ENCODE measurements at places on chromosomes 2 and 18.

- no peak overlapping the region for H3K27ac ChIP-seq
- no peak for DNase-seq
- H3K4me3 ChIP-seq: no peak overlapping the region
These were observed 78.1 kb downstream of the SCG2 start for GRCh38 chr2:223524066-223524465.

DNA sequence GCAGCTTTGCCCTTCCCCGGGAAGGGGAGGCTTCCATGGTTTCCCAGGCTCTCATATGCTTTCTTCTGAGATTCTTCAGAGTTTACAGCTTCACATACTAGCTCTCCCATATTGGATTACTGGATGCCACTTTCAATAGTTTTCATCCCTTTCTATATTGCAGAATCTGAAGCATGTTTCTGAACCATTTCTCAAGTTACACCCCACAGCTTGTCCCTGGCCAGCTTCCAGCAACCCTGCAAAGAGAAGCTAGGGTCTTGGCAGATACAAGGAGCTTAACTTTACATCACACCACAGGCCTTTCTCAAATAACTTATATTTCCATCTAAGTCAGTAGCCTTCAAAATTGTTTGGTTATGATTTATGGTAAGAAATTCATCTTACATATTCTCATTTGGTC is 39.6 kb downstream of the LHCGR start:
- DNase-seq: no peak
- peaks cover 33% of the 10 kb centered on the region for H3K4me1 ChIP-seq
- no peaks in the 10 kb centered on the region for H3K36me3 ChIP-seq
- no peaks in the 10 kb centered on the region for H3K27me3 ChIP-seq

- H3K27ac ChIP-seq: no peak overlapping the region
- DNase-seq: no peak
These were observed 23.6 kb upstream of the SULT1C4 start for GRCh38 chr2:108354136-108354535.

DNA sequence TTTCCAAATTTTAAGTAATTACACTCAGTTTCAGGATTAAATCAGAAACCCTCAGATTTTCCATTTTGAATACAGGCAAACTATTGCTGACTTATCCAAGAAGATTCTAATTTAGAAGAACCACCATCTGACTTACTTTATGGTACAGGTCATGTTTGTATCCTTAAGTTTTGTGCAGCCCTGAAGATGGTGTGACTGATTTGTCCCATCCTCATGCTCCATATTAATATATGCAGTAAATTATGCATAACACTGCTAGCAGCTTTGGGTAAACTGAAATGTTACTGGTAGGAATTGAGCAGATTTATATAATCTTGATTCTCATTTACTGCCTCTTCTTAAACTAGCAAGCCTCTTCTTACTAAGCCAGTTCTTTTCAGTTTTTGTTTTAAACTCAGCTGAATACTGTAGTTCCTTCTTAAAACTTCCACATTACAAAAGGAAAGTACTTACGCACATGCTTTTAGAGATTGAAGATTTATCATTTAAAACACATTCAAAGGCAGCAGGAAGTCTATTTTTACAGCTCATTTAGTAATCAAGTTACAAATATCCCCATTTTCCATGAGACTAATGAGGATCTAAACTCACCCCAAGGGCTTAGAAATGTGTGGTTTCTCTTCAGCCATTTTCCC is 25.7 kb downstream of the MEX3C start:
- no peak overlapping the region for H3K27ac ChIP-seq
- H3K4me3 ChIP-seq: no peak overlapping the region
- H3K4me1 ChIP-seq: peaks cover 3% of the 10 kb centered on the region
- no peaks in the 10 kb centered on the region for H3K27me3 ChIP-seq
- no peaks in the 10 kb centered on the region for H3K36me3 ChIP-seq

GRCh38 chr2:71613403-71613952 is 160.1 kb downstream of the DYSF start:
- peaks cover 12% of the 10 kb centered on the region for H3K4me1 ChIP-seq
- no peak overlapping the region for H3K4me3 ChIP-seq
- H3K27ac ChIP-seq: no peak overlapping the region

DNA sequence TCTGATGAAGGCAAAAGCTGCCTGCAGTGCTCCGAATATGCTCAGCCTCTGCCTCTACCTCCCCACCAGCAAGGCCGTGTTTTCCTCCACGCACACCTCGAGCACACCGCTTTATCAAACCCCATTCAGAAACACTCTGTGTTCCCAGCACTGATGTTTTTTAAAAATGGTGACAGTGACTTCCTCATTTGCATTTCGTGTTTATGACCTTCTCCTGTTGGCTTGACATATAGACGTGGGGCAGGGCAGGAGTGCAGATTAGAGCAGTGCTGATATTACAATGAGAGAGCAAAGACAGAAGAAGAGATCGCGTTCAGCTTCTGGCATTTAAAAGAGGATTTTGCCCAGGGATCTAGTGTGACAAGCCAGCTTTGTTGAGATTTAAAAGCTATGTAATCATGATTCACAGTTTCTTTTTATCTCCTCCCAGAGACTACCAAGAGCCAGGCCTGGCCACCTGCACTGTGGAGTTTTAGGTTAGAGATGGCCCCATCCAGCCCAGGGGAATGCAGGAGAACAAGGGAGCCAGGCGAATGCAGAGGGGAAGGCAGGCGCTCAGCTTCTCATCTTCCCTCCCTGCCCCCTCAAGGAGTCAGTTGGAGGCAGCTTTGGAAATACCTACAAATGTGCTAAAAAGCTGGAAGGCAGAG is 61.5 kb upstream of the NEDD4L start:
- no peaks in the 10 kb centered on the region for H3K36me3 ChIP-seq
- H3K27me3 ChIP-seq: no peaks in the 10 kb centered on the region
- no peak overlapping the region for H3K4me3 ChIP-seq
- no peak for DNase-seq
- no peaks in the 10 kb centered on the region for H3K4me1 ChIP-seq
- no peak overlapping the region for H3K27ac ChIP-seq

- no peaks in the 10 kb centered on the region for H3K27me3 ChIP-seq
- H3K4me1 ChIP-seq: peaks cover 83% of the 10 kb centered on the region
- no peaks in the 10 kb centered on the region for H3K36me3 ChIP-seq
- H3K4me3 ChIP-seq: no peak overlapping the region
- H3K27ac ChIP-seq: peak overlapping the region; percentile 2
These were observed 20.3 kb downstream of the RALB start for GRCh38 chr2:120272763-120273481.

DNA sequence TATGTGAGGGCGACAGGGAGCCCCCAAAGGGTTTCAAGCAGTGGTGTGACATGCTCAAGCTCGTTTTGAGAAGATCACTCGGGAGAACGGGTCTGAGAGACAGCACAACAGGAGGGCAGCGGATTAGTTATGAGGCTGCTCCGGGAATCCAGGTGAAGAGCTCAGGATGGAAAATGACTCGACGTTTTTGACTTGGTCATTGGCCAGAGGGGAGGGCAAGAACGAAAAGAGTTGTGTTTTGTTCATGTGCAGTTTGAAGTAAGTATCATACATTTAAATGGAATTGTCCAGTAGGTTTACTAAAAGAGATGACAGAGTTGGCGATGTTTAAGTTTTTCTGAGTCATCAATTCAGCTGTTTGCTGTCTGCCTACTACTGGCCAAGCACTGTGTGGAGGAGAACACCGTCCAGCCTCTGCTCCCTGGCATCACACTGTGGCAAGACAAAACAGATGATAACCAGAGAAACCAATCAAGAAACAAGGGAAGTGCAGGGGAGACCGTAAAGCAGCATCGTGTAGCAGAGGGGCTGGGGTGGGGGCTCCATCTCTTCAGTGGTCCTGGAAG is 25.3 kb upstream of the ANXA4 start:
- H3K27ac ChIP-seq: no peak overlapping the region
- H3K4me1 ChIP-seq: peaks cover 8% of the 10 kb centered on the region
- DNase-seq: no peak
- H3K4me3 ChIP-seq: no peak overlapping the region
- no peaks in the 10 kb centered on the region for H3K27me3 ChIP-seq

DNA sequence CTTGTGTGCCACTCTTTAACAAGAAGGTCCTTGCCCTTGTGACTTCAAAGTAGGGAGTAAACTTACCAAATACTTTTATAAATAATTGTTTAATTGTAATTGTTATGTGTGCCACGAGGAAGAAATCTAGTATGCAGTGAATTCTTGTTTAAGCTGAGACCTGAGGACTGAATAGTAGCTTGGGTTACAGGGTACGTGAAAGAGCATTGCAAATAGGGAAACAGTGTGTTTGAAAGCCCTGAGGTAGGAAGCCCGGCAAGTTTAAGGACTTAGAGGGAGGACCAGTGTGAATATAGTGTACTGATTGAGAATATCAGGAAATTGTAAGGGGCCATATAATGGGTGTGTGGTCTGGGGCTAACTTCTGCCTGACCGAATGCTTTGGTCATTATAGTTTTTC is 26.2 kb downstream of the PHLPP1 start:
- H3K27me3 ChIP-seq: no peaks in the 10 kb centered on the region
- peaks cover 6% of the 10 kb centered on the region for H3K4me1 ChIP-seq
- H3K36me3 ChIP-seq: no peaks in the 10 kb centered on the region
- H3K27ac ChIP-seq: no peak overlapping the region
- DNase-seq: no peak

DNA sequence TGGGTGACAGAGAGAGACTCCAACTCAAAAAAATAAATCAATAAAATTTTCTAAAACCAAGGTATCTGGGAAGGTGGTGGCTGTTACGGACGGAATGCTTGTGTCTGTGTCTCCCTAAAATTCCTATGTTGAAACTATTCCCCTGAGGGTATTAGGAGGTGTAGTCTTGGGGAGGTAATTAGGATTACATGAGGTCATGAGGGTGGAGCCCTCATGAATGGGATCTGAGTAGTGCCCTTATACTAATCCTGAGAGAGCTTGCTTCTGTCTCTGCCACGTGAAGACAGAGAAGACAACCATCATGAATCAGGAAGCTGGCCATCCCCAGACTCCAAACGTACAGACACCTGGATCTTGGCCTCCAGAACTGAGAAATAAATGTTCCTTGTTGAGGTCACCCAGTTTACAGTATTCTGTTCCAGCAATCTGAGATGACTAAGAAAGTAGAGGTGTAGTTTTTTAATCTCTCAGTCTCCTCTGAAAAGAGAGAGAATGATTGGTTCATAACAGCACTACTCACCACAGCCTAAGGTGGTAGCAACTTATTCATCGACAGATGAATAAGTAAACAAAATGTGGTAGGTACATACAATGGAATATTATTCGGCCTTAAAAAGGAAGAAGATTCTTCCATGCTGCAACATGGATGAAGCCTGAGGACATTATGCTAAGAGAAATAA is 38.4 kb downstream of the TGFBRAP1 start:
- H3K27me3 ChIP-seq: no peaks in the 10 kb centered on the region
- H3K36me3 ChIP-seq: peaks cover 81% of the 10 kb centered on the region
- no peaks in the 10 kb centered on the region for H3K4me1 ChIP-seq
- H3K27ac ChIP-seq: no peak overlapping the region

- no peak overlapping the region for H3K27ac ChIP-seq
- no peaks in the 10 kb centered on the region for H3K36me3 ChIP-seq
- no peak for DNase-seq
- H3K27me3 ChIP-seq: no peaks in the 10 kb centered on the region
- H3K4me3 ChIP-seq: no peak overlapping the region
- no peaks in the 10 kb centered on the region for H3K4me1 ChIP-seq
These were observed 142.0 kb downstream of the KCTD1 start for GRCh38 chr18:26406324-26406723.

GRCh38 chr2:145538661-145539350 is 1018.9 kb upstream of the ZEB2 start:
- no peaks in the 10 kb centered on the region for H3K36me3 ChIP-seq
- H3K27ac ChIP-seq: no peak overlapping the region
- no peaks in the 10 kb centered on the region for H3K27me3 ChIP-seq
- H3K4me3 ChIP-seq: no peak overlapping the region
- no peaks in the 10 kb centered on the region for H3K4me1 ChIP-seq

GRCh38 chr2:48173141-48173540 is 266.8 kb upstream of the FBXO11 start:
- H3K27ac ChIP-seq: no peak overlapping the region
- no peaks in the 10 kb centered on the region for H3K27me3 ChIP-seq
- H3K4me1 ChIP-seq: peaks cover 26% of the 10 kb centered on the region
- no peak for DNase-seq
- H3K36me3 ChIP-seq: no peaks in the 10 kb centered on the region

DNA sequence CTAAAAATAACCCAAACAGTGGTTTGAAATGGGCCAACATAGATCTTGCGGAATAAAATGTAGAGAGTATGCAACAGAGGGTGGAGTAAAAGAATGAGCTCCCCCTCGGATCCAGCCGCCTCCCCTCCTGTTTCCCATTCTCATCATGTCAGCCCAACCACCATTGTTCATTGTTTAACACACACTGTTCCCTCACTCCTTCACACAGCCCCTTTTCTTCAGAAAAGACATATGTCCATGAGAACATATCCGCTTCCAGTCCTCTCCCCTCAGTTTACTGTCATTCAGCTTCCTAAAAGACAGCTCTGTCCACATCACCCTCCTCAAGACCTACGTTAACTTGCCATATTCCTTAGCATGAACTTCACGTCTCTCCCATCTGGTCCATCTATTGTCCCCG is 62.9 kb upstream of the SERTAD2 start:
- DNase-seq: no peak
- peaks cover 8% of the 10 kb centered on the region for H3K4me1 ChIP-seq
- no peak overlapping the region for H3K4me3 ChIP-seq
- H3K36me3 ChIP-seq: no peaks in the 10 kb centered on the region
- no peaks in the 10 kb centered on the region for H3K27me3 ChIP-seq

DNA sequence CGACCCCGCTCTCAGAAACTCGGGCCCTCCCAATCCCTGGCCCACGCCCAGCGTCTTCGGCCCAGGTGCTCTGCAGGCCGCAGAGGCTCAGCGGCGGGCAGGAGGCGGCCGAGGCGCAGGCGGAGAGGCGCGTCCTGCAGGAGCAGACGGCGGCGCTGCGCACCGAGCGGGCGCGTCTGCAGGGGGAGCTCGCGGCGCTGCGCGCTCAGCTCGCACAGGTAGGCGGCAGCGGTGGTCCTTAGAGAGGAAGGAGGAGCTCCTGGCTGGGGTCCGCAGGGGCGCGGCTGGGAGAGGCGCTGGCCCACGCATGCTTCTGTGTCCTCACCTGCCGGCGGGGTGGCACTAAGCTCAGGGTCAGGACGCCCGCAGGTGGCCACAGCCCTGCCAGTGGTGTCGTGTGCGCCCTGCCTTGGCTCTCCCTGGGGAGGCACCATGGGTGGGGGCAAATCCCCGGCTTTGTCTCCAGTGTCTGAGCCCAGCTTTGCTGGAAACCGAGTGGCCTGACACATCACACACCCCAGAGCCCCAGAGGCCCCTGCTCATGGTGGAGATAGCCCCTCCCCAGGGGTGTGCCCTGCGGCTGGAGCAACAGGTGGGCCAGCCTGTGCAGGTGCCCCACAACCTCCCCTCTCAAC is 14.9 kb upstream of the SNED1 start:
- H3K27me3 ChIP-seq: no peaks in the 10 kb centered on the region
- peak; percentile 65 for DNase-seq
- H3K27ac ChIP-seq: no peak overlapping the region
- H3K36me3 ChIP-seq: no peaks in the 10 kb centered on the region
- no peak overlapping the region for H3K4me3 ChIP-seq

DNA sequence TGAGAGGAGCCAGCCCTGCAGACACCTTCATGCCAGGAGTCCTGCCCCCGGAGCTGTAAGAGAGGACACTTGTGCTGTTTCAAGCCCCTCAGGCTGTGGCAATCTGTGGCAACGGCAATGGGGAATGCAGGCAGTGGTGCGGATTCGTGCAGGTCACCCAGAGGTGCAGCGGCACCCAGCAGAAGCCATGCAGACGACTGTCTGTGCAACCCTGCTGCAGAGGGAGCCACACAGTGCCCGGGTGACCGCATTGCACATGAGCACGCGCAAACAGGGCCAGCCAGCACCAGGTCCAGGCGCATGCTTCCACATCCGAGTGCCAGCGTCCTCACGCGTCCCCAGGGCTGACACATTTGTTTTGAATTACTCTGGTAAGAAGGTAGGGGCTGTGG is 84.8 kb upstream of the GPC1 start:
- H3K27me3 ChIP-seq: peaks cover 21% of the 10 kb centered on the region
- DNase-seq: peak; percentile 63
- no peaks in the 10 kb centered on the region for H3K36me3 ChIP-seq
- H3K27ac ChIP-seq: no peak overlapping the region
- no peaks in the 10 kb centered on the region for H3K4me1 ChIP-seq
